ENCODE measurements at places on chromosomes 1 and 21.
A peak's percentile ranks its signal among the peaks of the same experiment; 100 is the strongest.

GRCh38 chr1:27018316-27018715, 5.7 kb upstream of the TENT5B start:
- no peak for DNase-seq

- DNase-seq = no peak
Measured at GRCh38 chr1:40620150-40620549, 45.3 kb downstream of the RIMS3 start.

- DNase-seq = no peak
Measured at GRCh38 chr1:18731591-18732235, 101.1 kb downstream of the PAX7 start.

DNA sequence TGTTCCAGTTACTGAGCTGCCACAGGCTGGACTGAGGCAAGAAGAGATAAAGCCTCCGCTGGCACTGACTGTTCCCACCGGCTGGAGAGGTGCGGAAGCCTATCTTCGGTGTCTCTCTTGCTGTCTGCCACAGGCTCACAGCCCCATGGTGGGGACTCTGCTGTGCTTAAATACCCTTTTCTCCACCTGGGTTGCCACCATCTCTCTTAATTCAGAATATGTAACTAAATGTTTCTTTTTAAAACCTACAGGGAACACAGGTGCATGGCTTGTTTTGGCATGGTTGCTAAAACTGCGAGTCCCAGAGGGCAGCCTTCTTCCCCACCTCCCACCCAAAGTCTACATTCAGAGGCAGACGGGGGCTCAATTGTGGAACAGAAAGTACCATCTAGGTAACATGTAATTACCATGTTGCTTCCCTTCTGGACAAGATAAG, 8.1 kb upstream of the LBR start:
- DNase-seq = no peak

DNA sequence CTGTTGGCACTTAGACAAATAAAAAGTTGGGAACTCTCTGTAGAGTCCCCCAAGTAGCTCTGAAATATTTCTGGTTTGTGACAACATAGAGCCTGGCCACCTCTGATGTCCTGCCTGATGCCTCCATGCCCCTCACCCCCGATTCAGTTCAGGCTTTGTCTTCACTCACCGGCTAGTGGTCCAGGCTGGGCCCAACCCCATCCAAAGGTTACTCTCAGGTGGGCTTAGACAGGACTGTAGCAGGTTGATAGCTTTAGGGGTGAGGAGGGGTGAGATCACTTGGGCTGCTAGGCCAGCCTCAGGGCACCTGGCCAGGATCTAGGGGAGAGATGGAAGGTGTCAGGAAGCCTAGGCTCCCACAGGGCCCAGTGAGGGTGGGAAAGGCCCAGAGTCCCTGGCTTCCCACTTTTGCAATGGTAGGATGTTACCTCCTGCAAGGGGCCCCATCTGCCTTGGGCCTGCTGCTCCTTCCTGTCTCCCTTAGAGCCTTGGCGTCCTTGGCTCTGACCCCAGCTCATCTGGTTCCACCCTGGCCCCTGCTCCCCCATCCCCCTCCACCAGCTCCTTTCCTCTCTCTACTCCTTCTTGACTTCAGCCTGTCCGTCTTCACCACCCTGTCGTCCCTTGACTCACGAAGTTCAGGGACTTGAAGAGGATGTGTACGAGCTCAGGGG, 6.7 kb downstream of the EPS8L3 start:
- no peak for DNase-seq

DNA sequence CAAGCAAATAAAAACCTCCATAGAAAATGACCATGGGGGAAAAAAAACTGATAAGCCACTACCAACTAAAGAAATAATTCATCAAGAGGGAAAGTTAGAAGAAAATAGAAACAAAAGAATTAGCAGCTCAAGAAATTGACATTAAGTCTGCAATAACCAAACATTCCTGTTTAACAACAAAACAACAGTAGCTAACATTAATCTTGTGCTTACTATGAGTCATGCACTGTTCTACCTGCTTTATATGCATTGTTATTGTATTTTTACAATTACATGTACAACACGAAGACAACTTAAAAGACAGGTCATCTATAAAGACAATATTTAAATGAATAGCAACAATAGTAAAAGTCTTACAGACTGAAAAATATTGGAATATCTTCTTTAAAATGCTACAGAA, 34.4 kb upstream of the LRRC7 start:
- peak; percentile 13 for DNase-seq

DNA sequence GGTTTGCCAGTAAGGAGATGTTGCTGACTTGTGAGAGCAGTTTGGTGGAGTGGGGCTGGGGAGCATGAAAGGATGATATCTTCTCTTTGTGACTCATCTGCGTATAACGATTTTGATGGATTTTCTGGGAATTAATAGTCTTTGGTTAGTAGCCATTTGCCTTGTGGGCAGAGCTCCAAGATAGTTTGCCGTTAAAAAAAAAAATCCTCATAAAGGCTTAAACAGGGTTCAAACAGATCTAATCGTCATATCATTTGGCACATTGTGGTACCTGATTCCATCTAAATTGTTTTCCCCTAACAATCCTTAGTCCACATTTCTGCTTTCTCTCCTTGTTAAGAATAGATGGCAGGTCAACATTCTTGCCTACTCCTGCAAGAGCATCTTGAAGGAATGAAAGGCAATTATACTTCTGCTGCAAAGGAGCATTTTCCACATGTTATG, 168.0 kb downstream of the PPP1R12B start:
- no peak for DNase-seq
